ENCODE measurements at places on chromosomes 7 and 10.
A peak's percentile ranks its signal among the peaks of the same experiment; 100 is the strongest.

GRCh38 chr10:74652664-74653063 is 173.7 kb upstream of the KAT6B start:
- no peak for DNase-seq

DNA sequence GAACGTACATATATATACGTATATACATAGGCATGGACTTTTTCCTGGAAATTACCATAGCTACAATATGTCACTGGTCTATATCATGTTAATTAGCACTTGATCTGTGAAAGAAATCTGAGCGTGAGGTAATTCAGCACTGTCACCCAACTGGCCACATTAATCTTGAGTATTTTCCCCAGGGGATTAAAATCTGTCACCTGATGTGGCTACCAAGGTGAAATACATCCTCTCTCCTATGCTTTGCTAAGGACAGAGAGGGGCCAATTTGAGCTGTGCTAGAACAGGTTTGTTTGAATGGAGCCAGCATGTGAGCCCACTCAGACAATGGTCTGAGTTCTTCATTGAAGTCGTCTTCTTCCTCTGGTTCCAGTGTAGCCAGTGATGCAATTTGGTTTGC is 33.3 kb downstream of the CYCS start:
- no peak for DNase-seq

GRCh38 chr7:7122701-7123281 is 59.6 kb upstream of the C1GALT1 start:
- DNase-seq = no peak

- DNase-seq = no peak
These were observed 81.4 kb upstream of the GJD4 start for GRCh38 chr10:35523670-35524225.

DNA sequence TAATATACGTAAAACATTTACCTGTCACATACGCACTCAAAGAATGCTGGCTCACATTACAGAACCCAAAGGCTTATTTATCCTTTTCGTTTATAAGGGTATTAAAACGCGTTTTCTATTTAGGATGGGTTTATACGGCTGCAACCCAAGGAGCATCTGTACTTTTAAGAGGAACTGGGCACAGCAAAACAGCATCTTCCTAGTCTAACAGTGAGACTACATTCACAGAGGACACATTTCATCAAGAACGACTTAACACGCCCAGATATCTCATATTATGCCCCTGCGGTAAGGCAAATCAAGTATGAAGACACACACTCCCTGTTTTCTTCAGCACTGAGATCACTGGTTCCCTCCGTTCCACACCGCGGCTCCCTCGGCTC is 533 bp upstream of the DMTF1 start:
- no peak for DNase-seq

DNA sequence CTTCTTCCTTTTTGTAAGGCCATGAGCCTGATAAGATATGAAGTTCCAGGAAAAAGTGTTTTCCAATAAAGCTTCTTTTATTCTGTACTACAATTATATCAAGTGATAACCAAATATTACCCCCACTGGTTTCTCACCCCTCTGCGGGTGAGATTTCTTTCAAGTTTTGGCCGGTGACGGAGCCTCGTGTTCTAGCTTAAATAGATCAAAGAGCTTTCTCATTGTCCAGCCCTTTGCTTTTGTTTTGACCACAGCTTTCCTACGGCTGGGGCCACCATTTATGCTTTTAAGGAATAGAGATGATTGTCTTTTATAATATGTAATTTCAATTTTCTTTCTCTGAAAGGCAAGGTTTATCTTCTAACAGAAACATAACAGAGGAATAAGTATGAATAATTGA is 196.7 kb upstream of the MTPN start:
- no peak for DNase-seq

DNA sequence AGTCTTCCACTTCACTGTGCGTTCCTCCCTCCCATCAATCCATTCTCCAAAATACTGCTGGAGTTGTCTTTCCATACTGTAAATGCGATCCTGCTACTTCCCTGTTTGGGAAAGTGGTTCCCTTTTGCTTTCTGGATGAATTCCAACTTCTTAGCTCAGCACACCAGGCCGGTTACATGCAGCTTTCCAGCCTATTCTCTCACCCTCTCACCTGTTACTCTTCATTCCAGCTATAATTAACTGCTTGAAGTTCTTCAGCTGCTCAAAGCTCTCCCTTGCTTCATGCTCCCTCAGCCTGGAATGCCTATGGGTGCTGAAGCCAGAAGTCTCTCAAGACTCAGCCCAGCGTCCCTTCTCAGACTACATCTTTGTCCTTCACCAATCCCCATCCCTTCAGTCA is 6.0 kb upstream of the ZNRF2 start:
- DNase-seq = no peak

DNA sequence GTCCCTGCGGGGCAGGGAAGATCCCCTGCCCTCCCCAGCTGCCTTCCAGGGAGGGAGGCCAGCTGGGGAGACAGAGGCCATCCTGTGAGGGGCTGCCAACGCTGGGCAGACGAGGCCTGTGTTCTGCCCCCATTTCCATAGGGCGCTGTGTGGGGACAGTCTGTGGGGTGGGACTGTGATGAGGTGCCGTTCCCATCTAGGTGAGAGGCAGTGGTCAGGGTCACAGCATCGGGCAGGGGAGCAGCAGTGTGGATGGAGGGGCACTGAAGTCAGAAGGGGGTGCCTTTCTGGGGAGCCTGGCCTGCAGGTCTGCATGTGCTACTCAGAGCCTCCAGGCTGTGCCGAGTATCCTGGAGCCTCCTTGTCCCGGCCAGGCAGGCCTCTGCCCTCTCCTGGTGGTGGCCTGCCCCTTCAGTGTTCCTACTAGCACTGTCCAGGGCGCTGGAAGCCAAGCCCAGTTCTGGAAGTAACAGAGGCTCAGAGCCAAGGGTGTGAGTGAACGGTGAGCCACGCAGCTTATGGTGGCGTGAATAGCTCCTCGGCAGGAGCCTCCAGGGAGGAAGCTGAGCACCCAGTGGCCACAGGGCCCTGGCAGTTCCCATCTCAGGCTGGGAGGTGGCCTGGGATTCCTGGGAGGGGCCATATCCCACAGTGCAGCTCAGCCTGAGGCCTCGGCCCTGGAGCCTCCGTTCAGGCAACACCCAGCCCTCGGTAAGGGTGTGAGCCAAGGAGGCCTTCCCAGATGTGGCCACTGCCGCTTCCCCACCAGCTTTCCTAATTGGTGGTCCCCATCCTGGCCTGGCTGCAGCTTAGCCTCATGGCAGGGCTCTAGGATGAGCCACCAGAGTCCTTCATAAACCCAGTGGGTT is 23.3 kb upstream of the CSGALNACT2 start:
- DNase-seq = no peak

DNA sequence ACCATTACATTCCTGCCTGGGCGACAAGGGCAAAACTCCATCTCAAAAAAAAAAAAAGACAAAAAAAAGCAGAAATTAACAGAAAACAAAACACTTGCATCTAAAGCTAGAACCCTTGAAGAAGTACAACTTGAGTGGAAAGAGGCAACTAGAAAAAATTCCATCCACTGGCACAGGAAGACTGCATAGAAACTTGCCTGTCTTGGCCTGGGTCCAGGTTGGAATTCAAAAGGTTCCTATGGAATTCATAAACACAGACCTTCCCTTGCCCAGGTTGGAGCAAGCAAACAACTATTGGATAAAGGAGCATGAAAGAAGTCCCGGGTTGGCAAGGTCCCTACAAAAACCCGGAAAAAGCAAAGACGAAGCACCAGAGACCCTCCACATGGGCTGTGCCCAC is 69.8 kb downstream of the CCDC71L start:
- no peak for DNase-seq

- DNase-seq = no peak
These were observed 347.9 kb downstream of the TNS3 start for GRCh38 chr7:47233996-47234395.

- no peak for DNase-seq
These were observed 94.8 kb upstream of the HDAC9 start for GRCh38 chr7:18400726-18401125.

DNA sequence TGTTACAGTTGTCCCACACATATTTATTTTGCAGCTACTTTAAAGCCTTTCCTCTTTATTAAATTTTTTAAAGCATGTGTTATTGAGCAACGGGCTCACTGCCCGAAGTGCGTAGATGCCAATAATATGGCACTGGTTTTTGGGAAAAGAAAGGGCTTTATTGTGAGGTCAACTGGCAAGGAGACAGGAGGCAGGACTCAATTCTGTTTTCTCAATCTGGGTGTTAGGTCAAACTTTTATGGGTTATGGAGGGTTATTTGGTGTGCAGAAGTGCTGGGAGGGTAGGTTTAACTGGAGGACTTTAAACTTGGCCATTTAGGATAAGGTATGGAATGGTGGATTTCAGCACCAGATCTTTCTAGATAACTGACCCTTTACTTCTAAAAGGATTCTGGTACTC is 183.6 kb downstream of the LRRC4 start:
- DNase-seq = no peak

- peak; percentile 69 for DNase-seq
These were observed 1.7 kb downstream of the MMP21 start for GRCh38 chr10:125773687-125774543.

GRCh38 chr7:152633504-152633903 is 42.4 kb downstream of the XRCC2 start:
- DNase-seq = no peak

DNA sequence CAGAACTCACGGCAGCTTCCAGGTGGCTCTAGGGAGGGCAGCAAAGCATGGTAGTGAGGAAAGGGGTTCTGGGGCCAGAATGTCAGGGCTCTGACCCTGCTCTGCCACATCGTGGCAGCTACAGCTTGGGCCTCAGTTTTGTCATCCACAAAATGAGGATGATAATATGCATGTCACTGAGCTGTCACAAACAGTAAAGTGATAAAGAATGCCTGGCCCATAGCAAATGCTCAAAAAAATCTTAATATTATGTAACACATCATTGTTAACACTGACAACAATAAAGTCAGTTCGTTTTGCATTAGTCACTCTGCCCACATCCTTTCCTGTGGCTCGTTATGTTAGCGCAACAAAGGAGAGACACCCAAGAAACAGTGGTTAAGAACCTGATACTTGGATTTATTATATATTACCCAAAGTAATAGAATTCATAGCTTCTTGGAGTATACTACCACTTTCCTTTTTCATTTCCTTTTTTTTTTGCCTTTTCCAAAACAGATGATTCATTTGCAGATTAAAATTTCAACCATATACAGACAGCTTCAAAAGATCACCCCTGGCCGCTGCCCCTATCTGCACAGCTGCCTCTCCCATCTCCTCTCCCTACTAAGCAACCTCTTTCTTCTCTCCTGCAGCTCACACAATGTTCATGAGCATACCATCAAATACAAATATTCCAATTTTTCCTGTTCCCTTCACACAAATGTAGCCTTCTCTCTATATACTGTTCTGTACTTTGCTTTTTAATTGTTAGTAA is 45.5 kb upstream of the DDC start:
- no peak for DNase-seq

DNA sequence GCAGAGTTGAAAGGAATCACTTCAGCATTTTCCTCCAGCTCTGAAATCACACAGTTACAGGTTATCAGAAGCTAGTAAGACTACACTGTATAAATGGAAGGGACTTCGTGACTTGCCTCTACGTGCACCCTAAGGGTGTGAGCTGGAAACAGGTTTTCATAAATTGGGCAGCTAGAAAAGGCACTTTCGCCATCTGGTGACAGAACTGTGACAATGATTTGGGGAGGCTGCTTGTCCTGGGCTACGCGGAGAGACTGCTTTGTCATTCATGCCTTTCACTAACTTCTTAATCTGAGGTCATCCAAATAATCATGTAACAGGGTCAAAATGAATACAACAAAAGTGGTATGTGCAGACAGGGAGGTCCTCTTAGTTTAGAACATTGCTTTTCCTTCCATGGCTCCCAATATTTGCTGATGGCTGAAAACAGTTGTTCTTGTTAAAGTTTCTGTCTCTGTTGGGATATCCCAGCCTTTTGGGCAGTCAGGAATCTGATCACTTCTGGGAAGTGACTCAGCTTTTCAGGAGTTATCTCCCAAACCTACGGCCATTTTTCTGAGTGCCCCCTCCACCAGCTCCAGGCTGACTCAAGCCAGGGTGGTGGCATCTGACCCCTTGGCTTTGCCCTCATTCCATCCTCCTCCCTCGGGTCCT is 17.8 kb downstream of the VWC2 start:
- no peak for DNase-seq

DNA sequence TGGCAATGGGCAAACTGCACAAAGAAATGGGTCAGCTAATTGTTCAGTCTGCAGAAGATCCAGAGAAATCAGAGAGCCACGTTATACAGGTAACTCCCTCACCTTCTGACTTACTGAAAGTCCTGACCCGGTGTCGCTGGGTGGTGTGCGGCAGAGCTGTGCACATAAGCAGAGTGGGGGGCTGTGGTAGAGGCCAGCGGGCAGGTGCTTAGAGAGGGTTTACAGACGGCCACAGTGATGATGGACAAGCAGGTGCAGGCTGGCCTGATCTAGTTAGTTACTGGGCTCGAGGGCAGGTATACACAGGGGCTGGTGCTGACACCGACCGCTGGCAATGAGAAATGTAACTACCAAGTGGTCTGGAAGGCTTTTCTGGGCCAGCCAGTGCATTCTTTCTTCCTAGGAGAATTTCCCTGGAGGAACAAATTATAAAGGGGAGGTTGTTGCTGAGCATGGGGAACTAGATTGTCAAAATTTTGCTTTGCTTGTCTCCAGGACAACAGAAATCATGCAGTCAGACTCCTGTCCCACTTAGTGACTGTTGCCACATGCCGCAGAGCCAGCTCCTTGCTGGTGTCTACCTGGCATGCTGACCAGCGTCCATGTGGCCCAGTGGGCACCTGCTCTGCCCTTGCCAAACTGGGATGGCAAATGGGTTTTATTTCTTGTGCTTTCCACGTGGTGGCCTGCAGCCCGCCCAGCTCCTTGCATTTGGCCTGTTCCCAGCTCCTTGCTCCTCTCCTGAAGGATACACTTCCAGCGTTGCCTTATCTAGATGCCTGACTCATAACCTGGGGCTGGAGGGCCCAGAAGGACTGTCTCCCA is 28.8 kb downstream of the DENND10 start:
- DNase-seq = no peak

- no peak for DNase-seq
These were observed 1.6 kb upstream of the HTRA1 start for GRCh38 chr10:122459561-122460273.

DNA sequence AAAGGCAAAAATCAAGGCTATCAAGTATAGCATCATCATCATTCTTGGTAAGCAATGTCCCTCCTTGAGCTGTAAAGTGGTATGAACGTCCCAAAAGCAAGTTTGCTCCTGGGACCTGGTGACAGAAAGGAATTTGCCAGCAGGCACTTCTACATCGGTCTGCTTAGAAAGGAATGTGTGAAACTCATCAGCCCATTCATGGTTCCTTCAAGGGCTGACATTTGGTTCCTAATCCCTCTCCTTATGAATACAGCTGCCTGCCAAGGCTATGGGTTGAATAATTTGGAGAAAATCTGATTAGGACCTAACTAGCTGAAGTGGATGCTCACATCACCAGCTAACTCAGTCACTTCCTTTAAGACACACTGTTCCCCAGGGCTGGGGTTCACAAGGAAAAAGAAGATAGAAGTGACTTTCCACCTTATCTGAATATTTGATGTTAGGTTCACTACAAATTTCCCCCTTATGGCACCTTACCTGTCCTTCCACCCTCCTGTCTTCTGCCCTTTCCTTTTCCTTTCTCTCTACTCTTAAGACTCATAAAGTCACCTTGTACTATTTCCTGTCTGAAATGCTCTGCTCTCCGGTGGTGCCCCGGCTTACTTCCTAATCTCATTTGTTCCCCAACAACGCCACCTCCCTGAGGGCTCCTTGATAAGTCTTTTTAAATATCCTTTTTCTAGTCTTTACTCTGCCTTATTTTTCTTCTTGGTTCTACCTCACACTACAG is 187.1 kb downstream of the NPSR1 start:
- DNase-seq = no peak
